C1 segment of cervical spinal cord (tissue), 14 donors: ENCODE measurements at places on chromosomes 1 and 21.

- no peak for DNase-seq
Measured at GRCh38 chr21:35611708-35612132, 448.6 kb downstream of the SETD4 start.

- no peak for DNase-seq
Measured at GRCh38 chr1:220313576-220313975, 41.3 kb upstream of the RAB3GAP2 start.

DNA sequence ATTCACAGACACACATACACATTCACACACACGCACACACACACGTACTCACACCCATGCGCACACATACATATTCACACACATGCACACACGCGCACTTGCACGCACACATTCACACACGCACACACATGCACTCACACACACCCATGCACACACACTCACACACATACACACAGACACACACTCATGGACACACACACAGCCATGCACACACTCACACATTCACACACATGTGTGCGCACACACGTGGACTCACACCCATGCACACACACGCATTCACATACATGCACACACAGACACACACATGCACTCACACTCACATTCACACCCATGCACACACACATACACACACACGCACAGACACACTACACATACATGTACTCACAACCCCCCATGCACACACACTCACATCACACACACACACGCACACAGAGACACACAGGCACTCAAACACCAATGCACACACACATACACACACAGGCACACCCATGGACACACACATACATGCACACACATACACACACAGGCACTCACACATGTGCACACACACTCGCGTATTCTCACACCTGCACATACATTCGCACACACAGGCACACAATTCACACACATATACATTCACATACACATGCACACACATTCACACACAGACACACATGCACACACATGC lies 589.1 kb downstream of the PTPRU start:
- no peak for DNase-seq

GRCh38 chr1:115189814-115190539 lies 100.7 kb upstream of the TSPAN2 start:
- DNase-seq = no peak

DNA sequence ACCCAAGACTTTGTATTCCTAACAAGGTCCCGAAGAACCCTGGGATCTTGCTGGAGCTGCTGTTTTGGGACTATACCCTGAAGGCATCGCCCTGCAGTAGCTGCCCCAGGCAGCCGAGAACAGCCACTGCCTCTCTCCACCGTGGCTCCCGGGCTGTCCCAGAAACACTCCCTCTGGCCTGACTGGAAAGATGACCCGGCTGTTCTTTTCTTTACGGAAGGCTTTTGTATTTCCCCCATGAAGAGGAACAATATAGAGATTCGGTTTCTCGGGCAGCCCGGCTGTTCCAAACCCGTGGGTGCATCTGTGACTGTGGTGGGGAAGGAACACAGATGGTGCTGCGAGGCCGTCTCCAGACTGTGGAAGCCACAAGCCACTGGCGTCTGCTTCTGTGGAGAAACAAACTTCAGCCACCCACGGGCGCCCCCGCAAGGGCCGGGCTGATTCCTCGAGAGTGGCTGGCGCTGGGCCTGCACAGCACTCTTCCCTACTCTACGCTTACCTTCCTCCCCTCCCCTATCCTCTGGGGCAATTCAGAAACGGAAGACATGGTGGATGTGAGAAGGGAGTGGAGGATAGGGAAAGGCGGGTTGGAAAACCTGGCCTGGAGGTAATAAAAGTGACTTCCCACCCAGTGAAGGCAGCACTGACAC lies 33.7 kb upstream of the VASH2 start:
- DNase-seq = no peak
